Stimulated activated naive CD8-positive, alpha-beta T cell treated with anti-CD3 and anti-CD28 coated beads, Interleukin-15, Interleukin-2, amounts not matched to agents 100 U/mL and 50 U/mL, for 24 hours (primary cell): ENCODE measurements at places on chromosomes 2 and 18.

DNA sequence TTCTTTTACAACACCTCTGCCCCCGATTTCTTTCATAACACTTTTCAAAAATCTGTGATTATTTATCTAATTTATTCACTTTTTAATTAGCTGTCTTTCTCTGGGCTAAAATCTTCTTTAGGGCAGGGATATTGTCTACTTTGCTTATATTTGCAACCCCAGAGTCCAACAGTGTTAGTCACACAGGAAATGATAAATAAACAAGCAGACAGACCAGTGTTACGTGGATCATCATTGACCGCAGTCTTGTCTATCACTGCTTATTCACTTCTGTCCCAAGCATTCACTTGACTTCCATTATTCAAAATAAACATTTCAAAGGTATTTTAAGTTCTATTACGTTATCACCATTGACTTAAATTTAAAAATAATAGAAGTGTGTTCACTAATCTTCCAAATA is 237.6 kb upstream of the UBE2E3 start:
- DNase-seq, result no peak

- DNase-seq, result no peak
Observed at GRCh38 chr2:213411582-213412289, 127.5 kb downstream of the SPAG16 start.

DNA sequence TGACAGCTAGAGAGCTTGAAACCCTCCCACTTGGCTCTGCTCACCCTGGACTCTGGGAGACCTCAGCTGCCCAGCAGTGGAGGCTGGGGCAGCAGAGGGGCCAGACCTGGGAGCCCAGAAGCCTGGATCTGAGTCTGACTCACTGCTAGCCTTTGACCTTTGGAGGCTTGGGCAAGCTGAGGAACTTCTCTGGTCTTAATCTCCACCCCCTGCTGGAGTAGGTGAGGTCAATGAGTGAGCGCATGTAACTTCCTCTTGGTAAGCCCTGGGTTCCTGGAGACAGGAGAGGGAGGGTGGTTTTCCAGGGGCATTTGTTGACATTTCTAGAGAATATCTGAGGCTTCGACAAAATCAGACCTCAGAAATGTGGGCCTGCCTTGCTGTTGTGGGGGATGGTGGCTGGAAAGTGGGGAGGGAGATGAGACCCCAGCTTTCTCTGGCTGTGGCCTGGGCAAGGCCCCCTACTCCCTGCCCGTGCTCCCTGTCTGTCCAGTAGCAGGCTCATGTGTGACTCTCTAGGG is 73.0 kb upstream of the YWHAQ start:
- peak; percentile 38 for DNase-seq

DNA sequence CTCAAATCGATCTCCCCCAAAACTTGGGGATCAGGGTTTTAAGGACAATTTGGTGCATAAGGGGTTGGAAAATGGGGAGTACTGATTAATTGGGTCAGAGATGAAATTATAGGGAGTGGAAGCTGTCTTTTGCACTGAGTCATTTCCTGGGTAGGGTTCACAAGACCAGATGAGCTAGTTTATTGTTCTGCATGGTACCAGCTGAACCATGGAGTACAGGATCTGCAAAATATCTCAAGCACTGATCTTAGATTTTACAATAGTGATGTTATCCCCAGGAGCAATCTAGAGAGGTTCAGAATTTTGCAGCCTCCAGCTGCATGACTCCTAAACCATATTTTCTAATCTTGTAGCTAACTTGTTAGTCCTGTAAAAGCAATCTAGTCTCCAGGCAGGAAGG is 73.1 kb downstream of the CPO start:
- DNase-seq, result no peak

DNA sequence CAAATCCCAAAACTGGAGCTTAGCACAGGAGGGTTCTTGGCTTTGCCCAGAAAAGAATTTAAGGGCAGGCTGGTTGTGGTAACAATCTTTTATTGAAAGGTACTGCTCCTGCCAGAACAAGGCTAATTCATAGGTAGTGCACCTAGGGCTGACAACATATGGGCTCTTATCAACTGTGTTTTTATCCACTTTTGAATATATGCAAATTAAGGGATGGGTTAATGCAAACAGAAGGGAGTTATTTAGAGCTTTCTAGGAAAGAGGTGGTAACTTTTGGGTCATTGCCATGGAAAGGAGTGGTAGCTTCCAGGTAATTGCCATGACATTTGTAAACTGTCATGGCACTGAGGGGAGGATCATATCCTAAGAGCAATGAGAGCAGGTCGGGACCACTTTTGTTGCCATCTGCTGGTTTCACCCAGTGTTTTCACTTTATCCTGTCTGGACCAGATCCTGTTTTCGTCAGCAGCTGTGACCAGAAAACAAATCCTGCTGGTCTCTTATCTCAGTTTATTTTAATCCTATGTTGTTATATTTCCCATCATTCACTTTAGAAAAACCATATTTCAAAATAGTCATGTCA is 981 bp downstream of the C2orf66 start:
- no peak for DNase-seq

GRCh38 chr18:21444465-21445212 is 155.9 kb downstream of the ESCO1 start:
- no peak for DNase-seq

DNA sequence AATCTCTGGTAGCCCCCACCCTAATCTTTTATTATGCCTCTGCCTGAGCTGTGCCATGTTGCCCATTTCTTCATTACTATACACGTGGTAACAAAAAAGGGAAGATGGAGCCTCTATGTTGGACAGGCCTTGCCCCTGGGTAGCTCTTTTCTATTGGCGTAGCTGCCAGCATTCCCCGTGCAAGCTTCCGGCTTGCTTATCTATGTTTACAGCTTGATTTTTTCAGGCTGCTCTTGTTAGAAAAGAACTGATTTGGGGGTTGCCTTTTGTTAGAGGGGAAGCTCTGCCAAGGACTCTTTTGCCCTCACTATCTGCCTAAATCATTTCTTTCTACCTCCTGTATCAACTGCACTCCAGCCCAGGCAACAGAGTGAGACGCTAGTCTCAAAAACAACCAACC is 45.5 kb upstream of the ZSWIM2 start:
- no peak for DNase-seq

GRCh38 chr2:61677942-61678341 is 139.8 kb upstream of the XPO1 start:
- no peak for DNase-seq

GRCh38 chr18:74796841-74797576 is 199.3 kb downstream of the ZNF407 start:
- DNase-seq, result no peak

DNA sequence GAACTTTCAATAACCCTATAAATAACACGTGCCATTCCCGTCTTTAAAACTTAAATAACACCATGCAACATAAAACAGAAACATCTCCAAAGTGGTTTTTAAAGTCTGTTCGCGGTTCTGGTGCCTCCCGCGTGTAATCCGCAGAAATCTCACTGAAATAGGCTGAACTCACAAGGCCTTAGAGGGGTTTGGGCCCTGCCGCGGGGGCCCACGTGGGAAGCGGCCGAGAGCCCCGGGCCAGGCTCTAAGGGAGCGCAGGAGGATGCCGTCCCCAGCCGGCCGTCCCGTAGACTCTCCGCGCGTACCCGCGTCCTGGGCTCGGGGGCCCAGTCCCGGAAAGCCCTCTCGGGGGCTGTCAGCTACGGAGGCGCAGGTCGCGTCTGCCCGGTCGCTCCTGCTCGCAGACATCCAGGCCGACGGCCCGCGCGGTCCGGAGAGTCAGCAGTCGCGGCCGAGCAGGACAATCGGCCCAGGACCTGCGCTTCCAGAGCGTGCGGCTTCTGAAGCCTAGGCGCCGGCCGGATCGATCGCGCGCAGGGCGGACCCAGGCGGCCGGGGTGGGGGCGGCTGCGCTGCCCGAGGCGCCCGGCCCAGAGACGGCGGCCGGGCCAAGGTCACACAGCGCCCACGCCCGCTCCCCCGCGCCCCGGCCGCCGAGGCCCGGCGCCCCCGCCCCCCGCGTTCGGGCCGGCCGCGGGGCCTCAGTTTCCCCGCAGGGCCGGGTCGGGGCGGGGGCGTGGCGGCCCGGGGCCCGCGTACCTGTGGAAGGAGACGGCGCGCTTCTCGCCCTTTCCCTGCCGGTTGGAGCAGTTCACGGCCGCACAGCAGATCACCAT is 558 bp downstream of the THAP4 start:
- peak; percentile 55 for DNase-seq

GRCh38 chr2:222904557-222905258 is 43.9 kb downstream of the ACSL3 start:
- DNase-seq, result no peak

DNA sequence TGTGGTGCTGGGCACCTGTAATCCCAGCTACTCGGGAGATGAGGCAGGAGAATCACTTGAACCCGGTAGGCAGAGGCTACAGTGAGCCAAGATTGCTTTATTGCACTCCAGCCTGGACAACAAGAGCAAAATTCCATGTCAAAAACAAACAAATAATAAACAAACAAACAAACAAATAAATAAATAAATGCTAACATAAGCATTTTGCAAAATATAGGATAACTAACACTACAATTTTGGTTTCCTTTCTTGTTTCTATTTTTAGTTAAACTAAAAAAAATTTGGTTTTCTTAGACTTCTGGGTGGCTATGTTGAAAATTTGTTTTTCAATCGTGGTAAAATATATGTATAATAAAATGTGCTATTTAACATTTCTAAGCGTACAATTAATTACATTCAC is 115.0 kb upstream of the ZNF516 start:
- no peak for DNase-seq

DNA sequence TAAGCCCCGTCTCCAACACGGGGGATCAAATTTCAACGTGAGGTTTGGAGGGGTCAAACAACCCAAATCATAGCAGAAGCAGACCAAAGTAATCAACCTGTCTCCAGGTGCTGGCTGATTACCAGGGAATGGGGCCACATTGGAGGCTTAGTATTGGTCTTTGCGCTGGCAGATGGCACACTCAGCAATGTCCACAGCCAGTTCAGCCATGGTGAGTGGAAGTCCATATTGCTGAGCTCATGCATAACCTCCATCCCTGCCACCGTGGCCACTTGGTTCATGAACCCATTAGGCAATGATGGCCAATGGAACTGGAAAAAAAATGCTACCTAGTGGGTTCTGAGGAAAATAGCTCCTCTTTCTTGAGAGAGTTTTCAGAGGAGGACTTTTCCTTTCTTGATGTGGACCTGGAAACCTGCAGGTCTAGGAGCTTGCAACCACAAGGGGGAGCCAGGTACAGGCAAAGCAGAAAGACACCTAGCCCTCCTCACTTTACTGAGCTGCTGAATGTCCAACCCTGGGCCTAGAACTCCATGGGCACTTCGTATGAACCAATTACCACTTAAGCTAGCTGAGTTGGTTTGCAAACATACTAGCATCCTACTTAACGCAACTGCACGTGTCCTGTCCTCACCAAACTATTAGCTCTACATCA is 128.0 kb upstream of the GYPC start:
- DNase-seq, result peak; percentile 75

DNA sequence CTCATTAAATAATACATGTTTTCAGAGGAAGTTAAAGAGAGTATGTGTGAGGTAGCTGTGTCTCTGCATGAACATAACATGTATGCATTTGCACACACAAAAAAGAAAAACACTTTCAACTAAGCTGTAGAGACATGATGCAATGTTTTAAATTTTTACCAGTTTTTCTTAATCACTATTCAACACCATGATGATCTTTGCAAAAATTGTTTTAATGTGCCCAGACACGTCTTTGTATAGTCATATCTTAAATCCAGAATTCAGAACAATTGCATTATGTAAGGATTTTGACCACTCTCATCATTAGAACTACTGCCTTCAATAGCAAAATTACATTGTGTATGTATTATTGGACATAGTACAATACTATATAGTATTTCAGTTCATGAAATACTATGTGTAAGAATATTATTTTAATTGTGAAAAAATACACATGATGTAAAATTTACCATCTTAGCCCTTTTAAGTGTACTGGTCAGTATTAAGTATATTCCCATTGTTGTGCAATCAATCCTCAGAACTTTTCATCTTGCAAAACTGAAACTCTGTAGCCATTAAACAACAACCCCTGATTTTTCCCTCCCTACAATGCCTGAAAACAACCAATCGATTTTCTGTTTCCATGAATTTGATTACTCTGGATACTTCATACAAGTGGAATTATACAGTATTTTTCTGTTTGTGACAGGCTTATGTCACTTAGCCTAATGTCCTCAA is 104.5 kb upstream of the ACVR2A start:
- DNase-seq, result no peak

DNA sequence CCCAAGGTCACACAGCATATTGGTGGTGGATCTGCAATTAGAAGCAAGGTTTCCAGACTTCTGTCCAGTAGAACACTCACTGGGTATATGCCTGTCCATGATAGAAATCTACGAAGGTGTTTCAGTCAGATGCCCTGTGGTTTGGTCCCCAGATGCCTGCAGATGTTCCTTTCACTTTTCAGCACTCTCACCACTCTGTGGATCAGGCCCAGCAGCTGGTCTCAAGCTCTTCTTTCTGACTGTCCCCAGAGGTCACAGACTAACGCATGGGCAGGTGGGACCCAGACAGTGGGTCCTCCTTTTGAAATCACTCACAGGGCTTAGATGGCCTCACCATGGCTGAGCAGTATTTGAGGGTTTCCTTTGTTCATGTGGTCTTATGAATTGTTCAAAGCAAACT is 376.5 kb downstream of the ALK start:
- DNase-seq, result no peak

DNA sequence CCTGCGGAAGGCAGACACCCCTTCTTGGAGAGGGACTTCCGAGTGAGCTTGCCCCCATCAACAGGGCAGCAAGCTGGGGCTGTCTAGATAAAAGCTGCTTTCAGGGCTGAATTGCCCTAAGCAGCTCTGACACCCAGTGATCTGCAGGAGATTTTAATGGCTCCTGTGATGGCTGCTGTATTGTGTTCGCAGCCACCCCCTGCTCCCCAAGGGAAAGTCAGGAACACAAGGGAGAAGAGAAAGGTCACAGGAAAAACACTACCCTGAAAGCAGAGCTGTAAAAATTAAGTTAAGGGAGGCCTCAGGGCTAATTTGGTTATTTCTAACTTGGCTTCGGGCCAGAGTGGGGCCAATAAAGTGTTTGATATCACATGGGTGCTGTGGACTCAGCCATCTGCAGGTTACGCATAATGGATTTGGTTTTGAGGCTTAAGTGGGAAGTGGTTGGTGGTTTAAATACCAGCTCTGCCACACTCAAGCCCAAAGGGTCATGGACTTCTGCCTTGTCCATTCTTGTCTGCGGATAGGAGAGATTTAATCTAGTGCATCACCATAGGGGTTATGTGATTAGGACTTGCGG is 147.6 kb downstream of the CLIP4 start:
- DNase-seq, result no peak

- no peak for DNase-seq
Observed at GRCh38 chr2:96400049-96401000, 64.8 kb downstream of the NCAPH start.
